ENCODE measurements at places on chromosomes 1 and 21. TPM values are rescaled to one million over a fixed set of nuclear protein-coding genes. Genes with fewer than 3 reads are reported as not detected.

GRCh38 chr1:29305943-29306342 is 69.6 kb downstream of the PTPRU start:
- H3K4me3 ChIP-seq = no peak overlapping the region
- H3K4me1 ChIP-seq = no peaks in the 10 kb centered on the region
- H3K36me3 ChIP-seq = no peaks in the 10 kb centered on the region

GRCh38 chr1:117147856-117148588 is 26.5 kb upstream of the TRIM45 start:
- no peak for DNase-seq
- H3K27me3 ChIP-seq = peaks cover 10% of the 10 kb centered on the region
- no peaks in the 10 kb centered on the region for H3K36me3 ChIP-seq
- no peak overlapping the region for H3K27ac ChIP-seq
- H3K4me1 ChIP-seq = no peaks in the 10 kb centered on the region

GRCh38 chr1:76269155-76269554 is 194.6 kb downstream of the ST6GALNAC3 start:
- no peaks in the 10 kb centered on the region for H3K36me3 ChIP-seq
- no peak for DNase-seq
- H3K27me3 ChIP-seq = no peaks in the 10 kb centered on the region
- peak overlapping the region; percentile 69 for H3K27ac ChIP-seq

DNA sequence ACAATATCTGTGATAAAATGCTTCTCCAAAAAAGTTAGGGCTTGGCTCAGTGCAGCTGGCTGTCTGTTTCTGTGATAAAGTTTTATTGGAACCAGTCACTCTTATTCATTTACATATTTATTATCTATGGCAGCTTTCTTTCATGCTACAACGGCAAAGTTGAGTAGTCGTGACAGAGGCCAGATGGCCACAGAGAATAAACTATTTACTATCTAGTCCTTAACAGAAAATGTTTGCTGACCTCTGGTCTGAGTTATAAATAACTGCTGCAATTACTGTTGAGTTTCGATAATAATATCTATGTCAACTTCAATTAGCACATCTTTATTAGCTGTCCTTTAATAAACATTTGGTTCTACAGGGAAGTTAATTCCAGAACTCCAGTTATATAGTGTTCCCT is 180.2 kb upstream of the RUNX1 start:
- H3K4me1 ChIP-seq = peaks cover 24% of the 10 kb centered on the region
- no peaks in the 10 kb centered on the region for H3K27me3 ChIP-seq
- H3K4me3 ChIP-seq = no peak overlapping the region
- DNase-seq = no peak

AMY1C gene
- total RNA-seq = not detected

GRCh38 chr1:116321766-116322175 is 51.3 kb upstream of the ATP1A1 start:
- no peaks in the 10 kb centered on the region for H3K36me3 ChIP-seq
- H3K27ac ChIP-seq = peak overlapping the region; percentile 0
- H3K4me3 ChIP-seq = no peak overlapping the region
- H3K27me3 ChIP-seq = no peaks in the 10 kb centered on the region
- no peak for DNase-seq
- peaks cover 66% of the 10 kb centered on the region for H3K4me1 ChIP-seq

DNA sequence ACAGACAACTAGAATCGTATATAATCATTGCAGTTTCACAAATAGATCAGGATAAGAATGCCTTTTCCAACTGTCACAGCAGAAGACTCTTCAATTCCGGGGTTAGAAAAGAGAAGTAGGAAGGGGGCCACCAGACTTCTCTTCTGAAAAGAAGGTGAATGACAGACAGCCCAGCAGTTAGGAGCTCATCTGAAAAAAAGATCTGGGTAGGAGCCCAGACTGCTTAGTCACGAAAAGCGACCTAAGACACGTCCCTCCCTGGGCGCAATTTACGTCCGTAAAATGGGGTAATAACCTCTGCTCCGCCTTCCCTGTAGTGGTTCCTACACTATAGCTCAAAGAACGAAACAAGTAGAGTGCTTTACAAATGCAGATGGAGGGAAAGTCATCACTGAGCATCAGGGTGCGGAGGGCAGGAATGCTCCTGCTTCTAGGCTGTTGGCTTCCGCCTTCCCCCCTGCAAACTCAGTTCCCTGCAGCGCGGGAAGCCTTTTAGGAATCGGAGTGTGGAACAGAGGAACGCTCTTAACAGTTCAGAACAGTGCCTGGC is 582 bp downstream of the ORC1 start:
- H3K27ac ChIP-seq = peak overlapping the region; percentile 99
- peak; percentile 77 for DNase-seq
- H3K36me3 ChIP-seq = peaks cover 60% of the 10 kb centered on the region
- no peaks in the 10 kb centered on the region for H3K27me3 ChIP-seq

CACHD1 gene
- 2.3 TPM for total RNA-seq

DNAJC6 gene
- 2.5 TPM for total RNA-seq

PRKAB2 gene
- total RNA-seq = 4.8 TPM

GRCh38 chr1:230423951-230424350 is 2.2 kb downstream of the PGBD5 start:
- H3K4me3 ChIP-seq = no peak overlapping the region
- DNase-seq = no peak
- H3K27ac ChIP-seq = no peak overlapping the region

DNA sequence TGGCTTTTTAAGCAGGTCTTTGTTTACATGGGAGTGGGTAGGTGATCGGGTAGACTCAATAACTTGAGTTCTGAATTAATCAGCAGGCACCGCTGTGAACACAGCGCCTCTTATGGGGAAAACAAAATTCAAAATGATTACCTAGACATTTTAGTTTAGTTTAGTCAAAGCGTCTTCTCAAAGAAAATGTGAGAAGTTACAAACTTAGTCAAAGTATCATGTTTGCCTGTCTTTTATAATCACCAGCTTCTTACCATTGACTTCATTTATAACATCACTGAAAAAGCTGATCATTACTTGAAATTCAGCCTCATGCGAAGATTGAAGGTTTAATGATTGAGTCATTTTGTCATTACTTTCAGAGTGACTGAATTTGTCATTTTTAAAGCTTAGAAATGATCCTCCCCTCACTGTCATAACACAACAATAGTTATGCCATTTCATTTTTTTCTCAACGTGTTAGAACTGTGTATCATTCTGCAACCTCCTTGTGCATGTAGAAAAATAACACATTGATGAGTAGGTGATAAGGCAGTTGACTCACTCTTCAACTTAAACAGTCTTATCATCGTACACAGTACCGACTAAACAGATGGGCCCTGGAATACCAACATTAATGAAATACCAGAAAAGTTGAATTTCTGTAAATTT is 188.5 kb downstream of the NFIA start:
- DNase-seq = peak; percentile 49
- peaks cover 40% of the 10 kb centered on the region for H3K4me1 ChIP-seq
- no peak overlapping the region for H3K4me3 ChIP-seq
- peak overlapping the region; percentile 76 for H3K27ac ChIP-seq
- no peaks in the 10 kb centered on the region for H3K36me3 ChIP-seq
- H3K27me3 ChIP-seq = peaks cover 5% of the 10 kb centered on the region

DNA sequence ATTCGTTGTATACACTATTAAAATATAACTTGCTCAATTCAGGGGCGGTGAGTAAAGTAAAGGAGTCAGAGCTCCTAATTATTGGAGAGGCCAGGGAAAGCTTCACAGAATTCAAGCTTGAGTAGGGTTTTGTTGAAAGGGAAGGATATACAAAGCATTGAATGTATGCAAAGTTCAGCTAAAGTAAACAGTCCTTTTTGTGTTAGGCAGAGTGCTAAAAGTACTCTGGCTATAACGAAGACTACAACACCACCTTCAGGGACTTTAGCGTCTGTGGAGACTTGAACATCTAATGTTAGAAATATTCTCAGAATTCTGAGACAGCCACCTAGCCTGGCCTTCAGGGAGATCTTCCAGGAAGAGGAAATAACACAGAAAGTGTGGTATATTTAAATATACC is 1.1 kb downstream of the FALEC start:
- DNase-seq = no peak
- no peaks in the 10 kb centered on the region for H3K36me3 ChIP-seq
- peaks cover 10% of the 10 kb centered on the region for H3K4me1 ChIP-seq
- peak overlapping the region; percentile 80 for H3K4me3 ChIP-seq
- H3K27ac ChIP-seq = no peak overlapping the region
- no peaks in the 10 kb centered on the region for H3K27me3 ChIP-seq

- no peak for DNase-seq
- H3K4me1 ChIP-seq = peaks cover 26% of the 10 kb centered on the region
- no peaks in the 10 kb centered on the region for H3K36me3 ChIP-seq
- no peak overlapping the region for H3K27ac ChIP-seq
- H3K27me3 ChIP-seq = peaks cover 2% of the 10 kb centered on the region
These were observed 46.0 kb upstream of the IL12RB2 start for GRCh38 chr1:67261680-67262079.

DNA sequence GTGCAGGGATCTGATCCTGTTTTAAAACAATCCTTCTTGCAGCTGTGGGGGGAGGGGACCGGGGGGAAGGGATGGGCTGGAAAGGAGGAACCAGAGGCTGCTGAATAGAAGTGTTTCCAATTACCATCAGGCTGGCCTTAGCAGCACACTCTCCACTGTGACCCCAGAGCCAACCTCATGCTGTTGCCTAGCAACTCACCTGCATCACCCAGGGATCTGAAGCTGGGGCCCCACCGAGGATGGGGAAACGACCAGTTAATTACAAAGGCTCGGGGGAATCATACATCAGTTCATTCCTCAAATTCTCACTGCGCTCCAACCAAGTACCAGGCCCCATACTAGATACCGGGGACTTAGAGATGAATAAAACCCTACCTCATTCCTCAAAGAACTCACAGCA is 11.9 kb upstream of the GPX7 start:
- no peak overlapping the region for H3K27ac ChIP-seq
- H3K4me1 ChIP-seq = no peaks in the 10 kb centered on the region
- no peak overlapping the region for H3K4me3 ChIP-seq
- H3K36me3 ChIP-seq = no peaks in the 10 kb centered on the region
- H3K27me3 ChIP-seq = no peaks in the 10 kb centered on the region

LRRC7 gene
- not detected for total RNA-seq

DNA sequence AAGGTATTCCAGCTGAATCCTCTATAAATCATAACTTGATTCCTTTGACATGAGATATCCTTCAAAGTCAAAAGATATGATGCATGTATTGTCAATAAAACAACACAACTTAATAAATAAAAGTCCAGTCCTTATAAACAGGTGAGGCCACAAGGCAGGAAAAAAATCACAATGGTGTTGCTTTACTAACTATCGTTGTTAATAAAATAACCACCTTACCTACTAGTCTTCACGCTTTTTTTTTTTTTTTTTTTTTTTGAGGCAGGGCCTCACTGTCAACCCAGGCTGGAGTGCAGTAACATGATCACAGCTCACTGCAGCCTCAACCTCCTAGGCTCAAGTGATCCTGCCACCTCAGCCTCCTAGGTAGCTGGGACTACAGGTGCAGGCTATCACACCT is at the start of gene TMEM81:
TSS of gene TMEM81 (minus strand) at position 101 of the 400 bp plus-strand sequence. CDS start 140 bp downstream, outside the sequence.
- no peaks in the 10 kb centered on the region for H3K4me1 ChIP-seq
- no peaks in the 10 kb centered on the region for H3K27me3 ChIP-seq
- DNase-seq = no peak
- no peak within 1 kb of the TSS for H3K4me3 ChIP-seq
- no peak within 1 kb of the TSS for H3K27ac ChIP-seq

DNA sequence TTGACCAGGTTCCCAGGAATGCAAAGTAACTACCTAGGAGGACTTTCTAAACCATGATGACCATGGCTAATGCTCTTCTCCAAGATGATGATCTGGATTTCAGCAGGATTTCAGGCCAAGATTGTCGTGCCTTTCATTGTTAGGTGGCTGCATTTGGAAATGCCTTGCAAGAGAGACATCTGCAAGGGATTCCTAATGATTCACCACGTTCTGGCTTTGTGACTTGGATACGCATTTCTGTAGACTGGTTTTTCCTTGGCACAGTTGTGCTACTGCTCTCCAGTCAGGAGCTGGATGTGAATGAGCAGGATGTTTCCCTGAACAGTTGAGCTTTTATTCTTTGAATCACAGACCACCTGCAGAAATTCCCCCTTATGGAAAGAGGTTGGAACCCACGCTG is 212.4 kb downstream of the BACH1 start:
- peaks cover 10% of the 10 kb centered on the region for H3K4me1 ChIP-seq
- H3K36me3 ChIP-seq = peaks cover 28% of the 10 kb centered on the region
- no peak overlapping the region for H3K27ac ChIP-seq
- no peaks in the 10 kb centered on the region for H3K27me3 ChIP-seq
- no peak for DNase-seq

Measured in activated CD4-positive, alpha-beta T cell treated with anti-CD3 and anti-CD28 coated beads for 36 hours (primary cell).